Kidney epithelial cell (primary cell): ENCODE measurements at places on chromosomes 4 and X. TPM values are rescaled to one million over a fixed set of nuclear protein-coding genes. Genes with fewer than 3 reads are reported as not detected.
A peak's percentile ranks its signal among the peaks of the same experiment; 100 is the strongest.

GRCh38 chrX:41982953-41983352, 59.6 kb upstream of the CASK start:
- no peak for DNase-seq

- no peak for DNase-seq
These were observed 41.1 kb upstream of the CBR4 start for GRCh38 chr4:169050881-169051760.

- DNase-seq = no peak
These were observed 17.1 kb downstream of the RNF4 start for GRCh38 chr4:2485956-2486355.

- no peak for DNase-seq
These were observed 132.1 kb upstream of the SLC4A4 start for GRCh38 chr4:71206763-71207162.

GRCh38 chrX:123773258-123773988, 40.6 kb upstream of the THOC2 start:
- DNase-seq = no peak

- no peak for DNase-seq
These were observed 50.8 kb upstream of the FBXW7 start for GRCh38 chr4:152586668-152587067.

GRCh38 chr4:111605111-111605510, 540.1 kb upstream of the FAM241A start:
- no peak for DNase-seq

GRCh38 chr4:144715230-144715629, 69.3 kb downstream of the HHIP start:
- no peak for DNase-seq

GRCh38 chrX:129000797-129001196, 522.5 kb downstream of the SMARCA1 start:
- no peak for DNase-seq

DNA sequence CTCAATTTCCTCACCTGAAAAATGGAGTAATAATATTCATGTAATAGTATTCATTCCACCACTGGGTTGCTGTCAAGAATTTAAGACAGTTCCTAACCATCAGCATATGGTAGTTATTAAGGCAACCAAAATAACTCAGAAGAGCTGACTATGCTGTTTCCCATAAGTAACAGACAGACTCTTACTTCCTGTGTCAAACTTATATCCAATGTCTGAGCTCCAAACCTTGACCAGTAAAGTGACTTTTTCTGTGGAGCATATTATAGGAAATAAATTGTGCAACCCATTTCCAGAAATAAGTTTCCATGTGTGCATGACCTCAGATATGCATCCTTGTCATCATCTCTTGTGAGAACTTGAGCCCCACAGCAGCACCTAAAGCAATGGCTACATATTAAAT, 78.8 kb downstream of the HADH start:
- no peak for DNase-seq

DNA sequence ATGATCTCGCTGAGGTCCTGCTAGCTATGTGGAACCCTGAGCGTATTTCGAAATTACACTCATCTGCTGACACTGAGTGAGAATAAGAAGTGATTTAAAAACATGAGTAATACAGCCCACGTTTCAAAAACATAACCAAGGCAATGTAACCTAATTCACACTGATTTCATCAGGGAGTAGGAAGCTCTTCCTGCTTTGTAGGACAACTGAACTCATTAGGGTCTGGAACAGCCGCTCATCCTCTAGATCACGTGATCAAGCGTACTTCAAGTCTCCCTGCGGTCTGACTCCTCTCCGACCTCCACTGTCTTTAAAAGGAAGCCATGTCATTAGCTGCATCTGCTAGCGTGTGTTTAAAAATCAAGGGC, 138.0 kb downstream of the NSUN7 start:
- no peak for DNase-seq

DNA sequence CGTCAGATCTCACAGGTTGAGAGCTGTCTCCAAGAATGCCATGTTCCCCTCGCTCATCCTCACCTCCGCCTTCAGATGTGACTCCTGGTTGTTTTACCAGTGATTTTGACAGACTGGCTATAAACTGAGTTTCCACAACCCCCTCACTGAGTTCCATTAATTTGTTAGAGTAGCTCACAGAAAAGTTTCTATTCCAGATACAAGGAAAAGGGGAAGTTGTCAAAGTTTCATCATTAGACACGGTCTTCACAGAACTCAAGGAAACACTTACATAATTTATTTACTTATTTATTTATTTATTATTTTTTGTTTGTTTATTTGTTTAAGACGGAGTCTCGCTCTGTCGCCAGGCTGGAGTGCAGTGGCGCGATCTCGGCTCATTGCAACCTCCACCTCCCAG, 55.7 kb upstream of the IQSEC2 start:
- DNase-seq = no peak

DNA sequence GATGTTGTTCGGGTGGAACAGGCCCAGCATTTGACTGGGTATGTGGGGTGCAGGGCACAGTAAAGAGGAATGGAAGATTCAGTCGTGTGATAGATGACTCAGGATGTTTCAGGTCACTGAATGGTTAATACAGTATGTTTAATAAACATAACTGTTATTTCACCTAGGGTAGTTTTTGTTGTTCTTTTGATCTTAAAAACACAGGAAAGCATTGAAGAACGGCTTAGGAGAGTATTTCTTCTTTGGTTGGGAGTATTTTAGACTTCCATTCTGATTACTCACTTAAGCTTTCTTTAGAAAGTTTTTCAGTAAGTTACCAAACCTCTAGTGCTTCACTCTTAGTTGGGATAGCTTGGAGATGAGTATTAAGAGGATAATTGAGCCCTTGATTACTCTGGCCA, 62.3 kb downstream of the STAG2 start:
- no peak for DNase-seq

- DNase-seq = no peak
These were observed 464.9 kb downstream of the GRXCR1 start for GRCh38 chr4:43357252-43357974.

DNA sequence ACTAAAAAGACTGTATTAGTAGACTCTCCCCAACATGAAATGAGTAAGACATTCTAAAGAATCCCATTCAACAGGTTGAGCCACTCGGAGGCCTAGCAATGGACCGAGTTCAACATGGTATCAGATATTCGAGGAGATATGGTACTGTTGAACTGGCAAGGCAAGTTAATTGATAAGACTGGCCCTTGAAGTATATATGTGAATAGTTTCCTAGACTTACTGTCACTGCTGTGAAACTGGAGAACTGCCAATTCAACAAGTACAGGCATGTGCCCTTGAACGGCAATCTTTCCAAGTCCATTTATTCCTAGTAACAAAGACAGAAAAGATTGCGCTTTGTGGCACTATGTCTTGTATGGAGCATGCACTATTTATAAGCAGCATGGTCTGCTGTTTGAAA, 24.4 kb downstream of the FAT1 start:
- DNase-seq = no peak

DNA sequence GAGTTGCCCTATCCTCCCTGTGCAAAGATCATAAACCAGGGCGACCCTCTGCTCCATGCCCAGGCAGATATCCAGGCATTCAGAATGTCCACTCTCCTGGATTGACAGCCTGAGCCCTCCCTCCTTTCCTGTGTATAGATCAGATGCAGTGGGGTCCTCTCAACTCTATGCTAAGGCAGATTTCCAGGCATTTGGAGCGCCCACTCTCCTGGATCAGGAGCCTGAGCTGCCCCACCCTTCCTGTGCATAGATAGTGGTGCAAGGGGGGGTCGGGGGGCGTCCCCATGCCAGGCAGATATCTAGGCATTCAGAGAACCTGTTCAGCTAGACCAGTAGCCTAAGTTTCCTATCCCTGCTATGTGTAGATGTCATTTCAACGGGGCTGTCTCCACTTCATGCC, 941.1 kb downstream of the PCDH19 start:
- no peak for DNase-seq

- DNase-seq = peak; percentile 21
These were observed 80.2 kb downstream of the CRMP1 start for GRCh38 chr4:5812506-5813229.

DNA sequence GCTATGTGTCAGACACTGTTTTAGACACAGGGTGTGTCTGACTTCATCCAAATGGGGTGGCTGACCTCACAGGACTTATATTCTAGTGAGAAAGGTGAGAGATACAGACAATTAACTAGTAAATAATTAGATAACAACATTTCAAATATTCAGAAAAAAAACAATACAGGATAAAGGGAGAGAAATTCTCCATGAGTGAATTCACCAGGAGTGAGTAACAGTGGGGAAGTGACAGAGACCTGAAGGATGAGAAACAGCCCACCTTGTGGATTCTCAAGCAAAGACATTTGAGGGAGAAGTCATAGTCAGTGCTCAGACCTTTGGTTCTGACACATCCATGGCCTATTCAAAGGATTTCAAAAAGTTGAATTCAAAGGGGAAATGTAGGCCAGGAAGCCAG, 627.9 kb downstream of the IQCM start:
- DNase-seq = no peak

The ADH1C gene
- total RNA-seq = 0.21 and 1.7 TPM in 2 replicates

The SMARCA5 gene
- total RNA-seq = 46.9 and 55.0 TPM in 2 replicates

The HTR2C gene
- total RNA-seq = not detected in 2 replicates

The CLCN4 gene
- 6.8 and 7.3 TPM in 2 replicates for total RNA-seq

The IQCM gene
- not detected in 2 replicates for total RNA-seq

The ACSL1 gene
- total RNA-seq = 35.0 and 42.9 TPM in 2 replicates

The ARHGAP6 gene
- 1.4 and 1.7 TPM in 2 replicates for total RNA-seq

The EREG gene
- total RNA-seq = 4.3 and 7.5 TPM in 2 replicates

The MGST2 gene
- total RNA-seq = 29.8 and 35.8 TPM in 2 replicates

The NOCT gene
- 37.5 and 47.4 TPM in 2 replicates for total RNA-seq

The FGF5 gene
- 3.8 and 4.4 TPM in 2 replicates for total RNA-seq

The NDP gene
- total RNA-seq = not detected in 2 replicates

The SSX4B gene
- not detected in 2 replicates for total RNA-seq

The RIPPLY1 gene
- total RNA-seq = not detected in 2 replicates

The SPANXC gene
- not detected in 2 replicates for total RNA-seq

The RAB41 gene
- not detected in 2 replicates for total RNA-seq

The RCHY1 gene
- 20.3 and 25.9 TPM in 2 replicates for total RNA-seq

The FSTL5 gene
- not detected in 2 replicates for total RNA-seq
